ENCODE measurements at places on chromosomes 2 and 18. TPM values are rescaled to one million over a fixed set of nuclear protein-coding genes. Genes with fewer than 3 reads are reported as not detected.

GRCh38 chr2:223235986-223236385 is 184.0 kb downstream of the KCNE4 start:
- no peaks in the 10 kb centered on the region for H3K4me1 ChIP-seq
- H3K27me3 ChIP-seq: no peaks in the 10 kb centered on the region
- DNase-seq: no peak

The UGT1A10 gene
- total RNA-seq: not detected

- H3K27me3 ChIP-seq: no peaks in the 10 kb centered on the region
- no peak overlapping the region for H3K4me3 ChIP-seq
- H3K4me1 ChIP-seq: peaks cover 53% of the 10 kb centered on the region
- H3K27ac ChIP-seq: peak overlapping the region; percentile 84
- H3K36me3 ChIP-seq: peaks cover 1% of the 10 kb centered on the region
- DNase-seq: no peak
Observed at GRCh38 chr2:190786404-190787166, 94.0 kb upstream of the GLS start.

- no peaks in the 10 kb centered on the region for H3K4me1 ChIP-seq
- H3K27me3 ChIP-seq: peaks cover 3% of the 10 kb centered on the region
- H3K36me3 ChIP-seq: no peaks in the 10 kb centered on the region
- H3K27ac ChIP-seq: no peak overlapping the region
Observed at GRCh38 chr2:71682341-71682740, 229.0 kb downstream of the DYSF start.

DNA sequence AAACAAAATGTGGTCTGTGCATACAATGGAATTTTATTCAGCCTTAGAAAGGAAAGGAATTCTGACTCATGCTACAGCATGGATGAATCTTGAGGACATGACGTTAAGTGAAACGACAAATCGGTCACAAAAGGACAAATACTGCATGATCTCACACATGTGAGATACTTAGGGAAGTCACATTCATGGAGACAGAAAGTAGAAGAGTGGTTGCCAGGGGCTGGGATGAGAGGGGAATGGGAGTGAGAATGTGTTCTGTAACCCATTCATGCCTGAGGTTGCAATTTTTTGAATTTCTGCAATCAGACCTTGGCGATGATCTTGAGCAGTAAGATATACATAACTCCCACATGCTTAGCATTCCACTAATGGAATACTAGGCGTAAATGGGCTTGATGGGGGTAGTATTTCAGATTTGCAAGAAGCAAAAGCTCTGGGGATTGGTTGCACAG is 22.0 kb downstream of the FHL2 start:
- peaks cover 2% of the 10 kb centered on the region for H3K4me1 ChIP-seq
- no peak for DNase-seq
- no peak overlapping the region for H3K4me3 ChIP-seq
- H3K27ac ChIP-seq: no peak overlapping the region
- H3K27me3 ChIP-seq: no peaks in the 10 kb centered on the region

DNA sequence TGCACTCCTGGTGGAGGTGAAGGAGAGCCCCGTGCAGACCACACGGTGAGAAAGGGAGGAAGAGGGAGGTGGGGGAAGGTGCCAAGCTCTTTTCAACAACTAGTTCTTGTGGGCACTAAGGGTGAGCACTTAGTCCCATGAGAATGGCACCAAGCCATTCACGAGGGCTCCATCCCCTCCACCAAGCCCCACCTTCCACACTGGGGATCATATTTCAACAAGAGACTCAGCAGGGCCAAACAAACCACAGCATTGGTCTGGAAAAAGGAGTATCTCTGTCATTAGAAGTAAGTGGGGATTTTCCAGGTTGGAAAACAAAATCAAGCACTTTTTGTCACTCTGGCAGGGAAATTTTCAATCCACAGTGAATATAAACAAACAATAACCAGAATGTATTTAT is 38.4 kb downstream of the ZAP70 start:
- peak overlapping the region; percentile 34 for H3K27ac ChIP-seq
- H3K4me1 ChIP-seq: peaks cover 14% of the 10 kb centered on the region
- H3K4me3 ChIP-seq: no peak overlapping the region
- no peaks in the 10 kb centered on the region for H3K27me3 ChIP-seq
- no peak for DNase-seq

- H3K4me1 ChIP-seq: no peaks in the 10 kb centered on the region
- DNase-seq: no peak
- H3K27ac ChIP-seq: no peak overlapping the region
- no peak overlapping the region for H3K4me3 ChIP-seq
- H3K27me3 ChIP-seq: no peaks in the 10 kb centered on the region
- H3K36me3 ChIP-seq: peaks cover 31% of the 10 kb centered on the region
Observed at GRCh38 chr2:54660752-54661151, 62.7 kb upstream of the EML6 start.

GRCh38 chr2:27723372-27724144 is 48.0 kb upstream of the MRPL33 start:
- peak; percentile 56 for DNase-seq
- H3K27ac ChIP-seq: peak overlapping the region; percentile 65
- peaks cover 4% of the 10 kb centered on the region for H3K27me3 ChIP-seq

The NT5DC4 gene
- total RNA-seq: not detected

GRCh38 chr2:128311755-128312341 is 6.8 kb downstream of the HS6ST1 start:
- peaks cover 38% of the 10 kb centered on the region for H3K4me1 ChIP-seq
- no peak for DNase-seq
- H3K4me3 ChIP-seq: no peak overlapping the region
- H3K36me3 ChIP-seq: peaks cover 2% of the 10 kb centered on the region
- no peaks in the 10 kb centered on the region for H3K27me3 ChIP-seq

- no peak for DNase-seq
- H3K27me3 ChIP-seq: no peaks in the 10 kb centered on the region
Observed at GRCh38 chr18:54023471-54023870, 201.0 kb downstream of the MBD2 start.

The RAB27B gene
- 13.4 TPM for total RNA-seq

- H3K36me3 ChIP-seq: no peaks in the 10 kb centered on the region
- DNase-seq: no peak
- H3K4me3 ChIP-seq: no peak overlapping the region
- peaks cover 5% of the 10 kb centered on the region for H3K4me1 ChIP-seq
- no peaks in the 10 kb centered on the region for H3K27me3 ChIP-seq
Observed at GRCh38 chr2:178256382-178257042, 62.2 kb downstream of the OSBPL6 start.

- no peaks in the 10 kb centered on the region for H3K4me1 ChIP-seq
- no peak overlapping the region for H3K4me3 ChIP-seq
- H3K36me3 ChIP-seq: no peaks in the 10 kb centered on the region
- DNase-seq: no peak
- H3K27ac ChIP-seq: no peak overlapping the region
Observed at GRCh38 chr2:232372231-232373208, 6.0 kb upstream of the ALPP start.

The CTAGE1 gene
- total RNA-seq: not detected

DNA sequence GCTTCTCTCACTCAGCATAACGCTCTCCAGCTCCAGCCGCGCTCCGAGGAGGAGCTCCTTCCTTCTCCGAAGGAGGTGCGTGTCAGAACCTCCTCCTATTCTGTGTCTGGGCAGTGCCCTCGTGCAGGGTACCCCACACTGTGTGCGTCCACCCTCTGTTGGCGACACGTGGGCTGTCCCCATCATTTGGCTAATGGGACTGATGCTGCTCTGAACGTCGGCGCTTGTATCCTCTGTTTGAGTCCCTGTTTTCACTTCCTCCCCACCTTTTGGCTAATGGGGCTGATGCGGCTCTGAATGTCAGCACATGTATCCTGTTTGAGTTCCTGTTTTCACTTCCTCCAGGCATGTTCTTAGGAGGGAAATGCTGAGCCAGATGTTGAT is 22.2 kb downstream of the KCNG2 start:
- H3K4me3 ChIP-seq: no peak overlapping the region
- no peaks in the 10 kb centered on the region for H3K36me3 ChIP-seq

The COL4A4 gene
- 0.44 TPM for total RNA-seq

DNA sequence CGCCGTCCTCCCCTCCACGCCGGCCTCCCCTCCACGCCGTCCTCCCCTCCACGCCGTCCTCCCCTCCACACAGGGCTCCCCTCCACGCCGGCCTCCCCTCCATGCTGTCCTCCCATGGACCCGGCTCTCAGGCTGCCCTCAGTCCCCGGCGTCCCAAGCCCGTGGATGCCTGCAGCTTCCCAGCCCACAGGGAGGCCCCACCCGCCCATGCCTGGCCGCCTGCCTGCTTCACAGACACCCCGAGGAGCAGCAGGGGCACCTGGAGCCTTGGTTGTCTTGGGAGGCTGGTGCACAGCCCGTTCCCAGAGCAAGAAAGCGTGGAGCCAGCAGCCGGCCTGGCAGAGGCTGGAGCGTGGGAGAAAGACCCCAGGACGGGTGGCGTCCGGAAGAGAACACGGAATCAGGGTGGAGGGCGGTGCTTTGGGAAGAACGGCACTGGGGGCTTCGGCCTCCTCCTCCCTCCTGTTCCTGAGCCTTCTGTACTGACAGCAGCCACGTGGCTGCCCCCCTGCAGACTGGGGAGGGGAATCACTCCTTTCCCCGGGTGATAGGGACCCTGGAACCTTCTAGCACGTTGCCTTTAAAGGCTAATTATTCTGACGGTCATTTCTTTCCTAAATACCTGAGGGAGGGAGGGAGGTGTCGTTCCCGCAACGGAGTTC is 26.2 kb upstream of the KCNG2 start:
- H3K4me1 ChIP-seq: no peaks in the 10 kb centered on the region
- no peak overlapping the region for H3K4me3 ChIP-seq
- no peaks in the 10 kb centered on the region for H3K36me3 ChIP-seq
- H3K27me3 ChIP-seq: peaks cover 35% of the 10 kb centered on the region
- DNase-seq: no peak

The NFATC1 gene
- total RNA-seq: 4.5 TPM

DNA sequence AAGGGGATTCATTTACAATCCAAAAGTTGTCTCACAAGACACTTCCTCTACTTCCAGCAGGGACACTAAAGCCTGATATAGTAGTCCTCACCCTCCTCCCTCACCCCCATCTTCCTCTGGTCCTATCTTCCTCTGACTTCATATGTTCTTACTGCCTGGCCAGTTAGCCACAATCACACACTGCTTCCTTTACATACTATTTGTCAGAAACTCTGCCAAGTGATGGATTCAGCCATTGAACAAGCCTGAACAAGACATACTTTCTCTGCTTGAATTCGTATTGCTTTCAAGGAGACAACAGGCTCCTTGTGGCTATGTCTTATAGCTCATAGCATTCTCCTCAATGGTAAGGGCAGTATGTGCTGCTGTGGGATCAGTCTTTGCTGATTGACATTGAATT is 672.2 kb downstream of the BCL11A start:
- no peaks in the 10 kb centered on the region for H3K36me3 ChIP-seq
- H3K4me1 ChIP-seq: peaks cover 1% of the 10 kb centered on the region
- peaks cover 3% of the 10 kb centered on the region for H3K27me3 ChIP-seq
- H3K4me3 ChIP-seq: no peak overlapping the region
- no peak overlapping the region for H3K27ac ChIP-seq

GRCh38 chr2:68083346-68083745 is 20.5 kb upstream of the C1D start:
- no peaks in the 10 kb centered on the region for H3K36me3 ChIP-seq
- DNase-seq: no peak
- H3K4me3 ChIP-seq: no peak overlapping the region
- no peak overlapping the region for H3K27ac ChIP-seq

- no peaks in the 10 kb centered on the region for H3K36me3 ChIP-seq
- no peak overlapping the region for H3K4me3 ChIP-seq
- H3K4me1 ChIP-seq: no peaks in the 10 kb centered on the region
Observed at GRCh38 chr18:63534615-63535014, 7.6 kb upstream of the SERPINB12 start.

DNA sequence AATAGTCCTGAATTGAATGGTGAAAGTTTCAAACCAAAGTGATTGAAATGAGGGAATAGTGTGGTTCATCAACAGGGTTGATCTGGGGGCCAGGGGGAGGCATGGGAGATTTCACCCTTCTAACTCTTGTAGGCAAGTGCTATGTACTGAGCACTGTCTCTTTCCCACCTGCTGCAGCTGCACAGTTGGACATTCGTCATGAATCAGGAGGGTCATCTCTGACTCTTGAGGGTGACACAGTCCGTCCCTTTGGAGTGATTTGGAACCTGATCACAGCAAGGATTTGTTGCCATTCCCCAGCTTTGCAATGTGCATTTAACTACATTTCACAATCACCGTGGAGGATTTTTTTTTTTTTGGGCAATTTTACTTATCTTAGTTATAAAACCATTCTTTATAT is 224.6 kb downstream of the PHLPP1 start:
- DNase-seq: no peak
- no peak overlapping the region for H3K27ac ChIP-seq
- H3K4me1 ChIP-seq: peaks cover 4% of the 10 kb centered on the region

GRCh38 chr2:222941510-222942032 is 80.7 kb downstream of the ACSL3 start:
- no peak for DNase-seq
- no peak overlapping the region for H3K27ac ChIP-seq
- peaks cover 24% of the 10 kb centered on the region for H3K36me3 ChIP-seq
- H3K4me1 ChIP-seq: no peaks in the 10 kb centered on the region
- no peak overlapping the region for H3K4me3 ChIP-seq
- no peaks in the 10 kb centered on the region for H3K27me3 ChIP-seq

The VWA3B gene
- total RNA-seq: 0.47 TPM

DNA sequence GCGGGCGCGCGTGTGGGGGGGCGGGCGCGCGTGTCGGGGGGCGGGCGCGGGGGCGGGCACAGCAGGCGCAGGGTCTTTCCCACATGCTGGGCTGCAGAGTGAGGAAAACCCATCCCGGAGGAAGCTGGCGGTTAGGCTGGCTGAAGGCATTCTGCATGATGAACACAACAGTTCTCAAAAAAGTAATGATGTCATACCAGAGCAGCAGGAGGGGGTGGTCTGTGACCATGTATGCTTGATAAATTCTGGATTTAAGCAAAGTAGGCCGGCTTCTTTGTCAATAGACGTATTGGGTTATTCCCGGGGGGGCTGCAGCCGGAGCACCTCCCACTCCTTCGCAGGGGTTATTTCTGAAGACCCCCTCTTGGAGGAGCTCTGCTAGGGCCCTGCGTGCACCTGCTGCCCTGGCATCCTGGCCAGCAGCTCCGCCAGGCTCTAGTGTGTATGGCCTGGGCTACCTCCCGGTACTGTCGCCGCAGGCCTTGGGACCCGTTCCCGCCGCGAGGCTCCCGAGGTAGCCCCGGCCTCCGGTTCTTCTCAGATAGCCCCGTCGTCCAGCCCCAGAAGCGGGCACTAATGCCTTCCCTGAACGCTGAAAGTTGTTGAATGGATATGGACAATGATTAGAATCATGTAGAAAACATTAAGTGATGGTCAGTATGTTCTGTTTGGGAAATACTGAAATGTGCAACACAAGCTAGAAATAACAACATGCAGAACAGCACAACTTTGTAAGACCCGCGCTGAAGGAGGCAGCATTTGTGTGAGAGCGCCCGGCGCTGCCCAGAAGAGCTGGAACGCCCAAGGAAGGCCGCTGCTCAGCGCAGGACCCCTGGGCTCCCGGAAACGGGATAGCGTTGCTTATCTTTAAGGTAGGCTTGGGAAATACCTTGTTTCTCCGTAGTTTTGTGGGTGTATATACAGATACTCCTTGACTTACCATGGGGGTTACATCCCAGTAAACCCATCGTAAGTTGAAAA is 101.4 kb upstream of the RAB6C start:
- H3K27me3 ChIP-seq: peaks cover 12% of the 10 kb centered on the region
- H3K36me3 ChIP-seq: no peaks in the 10 kb centered on the region
- peak overlapping the region; percentile 79 for H3K4me3 ChIP-seq
- H3K27ac ChIP-seq: peak overlapping the region; percentile 88

DNA sequence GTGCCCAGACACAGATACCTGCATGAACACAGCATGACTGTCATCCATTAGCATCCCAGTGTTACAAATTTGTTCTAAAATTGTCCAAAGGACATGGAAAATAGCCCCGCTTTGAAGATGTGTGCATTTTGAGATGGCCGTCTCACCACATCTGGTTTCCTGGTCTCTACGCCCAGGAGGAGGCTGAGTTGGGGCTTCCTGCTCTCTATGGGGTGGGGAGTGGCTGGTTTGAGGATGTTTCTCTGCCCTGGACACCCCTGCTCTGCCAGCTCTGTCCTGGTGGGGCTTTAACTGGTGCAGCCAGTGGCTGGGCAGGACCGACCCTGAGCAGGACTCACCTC is 74.6 kb upstream of the SMAD7 start:
- no peaks in the 10 kb centered on the region for H3K4me1 ChIP-seq
- DNase-seq: no peak
- H3K27ac ChIP-seq: no peak overlapping the region
- no peak overlapping the region for H3K4me3 ChIP-seq

Measured in progenitor cell of endocrine pancreas (in vitro differentiated cells).